ENCODE measurements at places on chromosomes 4 and X.

DNA sequence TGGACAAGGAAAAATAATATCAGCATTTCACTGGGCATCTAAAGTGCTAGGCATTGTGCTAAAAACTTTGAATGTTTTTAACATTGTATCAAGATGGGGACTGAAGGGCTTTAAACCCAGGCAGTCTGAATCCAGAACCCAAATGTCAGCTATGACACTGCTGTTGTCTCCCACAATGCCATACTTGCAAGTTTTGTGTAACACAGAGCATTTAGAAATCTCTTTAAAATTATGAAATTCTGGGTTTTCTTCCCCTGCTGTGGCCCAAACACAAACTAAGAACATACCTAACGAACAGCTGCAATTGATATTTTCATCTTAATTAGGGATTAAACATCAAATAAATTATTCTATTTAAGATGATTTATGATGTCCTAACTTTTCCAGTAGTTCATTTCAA lies 66.8 kb upstream of the LSM6 start:
- no peak for DNase-seq

DNA sequence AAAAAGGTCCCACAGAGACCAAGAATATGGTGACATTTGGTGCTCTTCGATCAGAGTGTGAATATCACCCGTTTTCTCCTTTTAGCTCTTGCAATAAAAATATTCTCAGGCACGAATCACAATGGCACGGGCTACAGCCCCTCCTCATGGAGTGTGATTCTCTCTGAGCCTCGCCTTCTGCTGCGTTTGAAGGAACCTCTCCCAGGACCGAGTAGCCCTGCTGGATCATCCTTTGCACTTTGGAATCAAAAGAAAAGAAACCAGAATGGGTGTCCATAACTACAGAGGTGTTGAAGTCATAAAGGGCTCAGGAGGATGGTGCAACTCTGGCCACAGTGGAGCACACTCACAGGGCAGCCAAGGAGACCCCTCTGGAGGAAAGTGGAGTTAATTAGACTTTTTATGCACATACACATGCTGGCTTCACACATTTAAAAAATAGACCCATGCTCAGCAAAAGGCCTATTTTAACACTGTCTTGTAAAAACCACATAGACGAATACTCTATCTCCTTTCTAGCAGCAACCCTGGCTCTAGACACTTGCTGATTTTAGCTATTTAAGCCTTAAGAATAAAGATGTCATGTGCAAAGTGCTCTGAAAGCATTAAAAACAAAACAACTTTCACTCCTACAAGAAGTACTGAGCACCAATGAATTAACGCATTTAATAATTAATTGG lies 19.1 kb downstream of the MAML3 start:
- DNase-seq: no peak

DNA sequence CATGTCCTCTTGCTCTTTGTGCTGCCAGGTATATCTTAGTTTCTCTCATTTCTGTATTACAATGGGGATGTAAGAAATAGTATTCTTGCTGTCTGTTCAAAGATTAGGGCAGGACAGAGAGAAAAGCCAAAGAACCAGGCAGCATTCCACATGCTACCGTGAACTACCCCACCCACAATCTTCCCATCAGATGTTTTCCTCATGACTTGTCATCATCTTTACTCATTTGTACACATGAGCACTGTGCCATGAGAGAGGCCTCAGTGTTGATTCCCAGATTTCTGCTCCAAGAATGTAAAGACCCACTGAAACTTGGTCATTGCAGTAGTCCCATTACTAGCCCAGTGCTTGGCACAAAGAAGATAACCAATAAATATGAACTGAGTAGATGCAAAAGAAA lies 354.6 kb upstream of the RASGEF1B start:
- no peak for DNase-seq

DNA sequence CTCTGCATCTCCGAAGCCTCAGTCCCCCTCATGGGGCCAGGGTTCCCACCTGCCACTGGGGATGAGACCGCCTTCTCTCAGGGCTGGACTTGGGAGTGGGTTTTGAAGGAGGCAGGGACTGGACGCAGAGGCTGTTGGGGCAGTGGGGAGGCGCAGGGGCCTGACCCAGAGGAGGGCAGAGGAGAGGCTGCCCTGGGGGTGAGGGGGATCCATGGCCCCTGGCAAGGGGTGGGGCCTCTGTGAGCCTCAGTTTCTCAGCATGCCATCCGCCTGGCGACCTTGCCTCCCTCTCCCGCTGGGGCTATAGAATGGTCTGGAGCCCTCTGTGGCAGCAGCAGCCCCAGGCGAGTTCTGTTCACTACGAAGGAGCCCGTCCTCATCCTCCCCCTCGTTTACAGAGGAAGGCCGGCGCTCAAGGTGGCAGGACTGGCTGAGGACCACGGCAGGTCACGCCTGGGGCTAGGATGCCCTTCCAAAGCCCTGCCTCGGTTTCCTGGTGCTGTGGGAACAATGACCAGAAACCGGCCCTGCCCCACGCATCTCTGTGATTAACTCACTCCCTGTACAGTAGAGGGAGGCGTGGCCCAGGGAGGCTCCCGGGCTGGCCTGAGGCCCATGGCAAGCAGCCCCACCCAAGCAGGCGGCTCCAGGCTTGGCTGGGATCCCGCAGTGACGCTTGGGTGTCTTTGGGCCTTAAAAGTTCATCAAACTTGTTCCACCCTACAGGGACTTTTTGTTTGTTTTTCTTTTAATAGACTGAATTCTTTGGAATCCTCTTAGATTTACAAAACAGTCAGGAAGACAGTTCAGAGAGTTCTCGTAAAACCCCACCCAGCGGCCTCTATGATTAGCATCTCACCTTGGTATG lies 16.0 kb upstream of the SH3TC1 start:
- no peak for DNase-seq

DNA sequence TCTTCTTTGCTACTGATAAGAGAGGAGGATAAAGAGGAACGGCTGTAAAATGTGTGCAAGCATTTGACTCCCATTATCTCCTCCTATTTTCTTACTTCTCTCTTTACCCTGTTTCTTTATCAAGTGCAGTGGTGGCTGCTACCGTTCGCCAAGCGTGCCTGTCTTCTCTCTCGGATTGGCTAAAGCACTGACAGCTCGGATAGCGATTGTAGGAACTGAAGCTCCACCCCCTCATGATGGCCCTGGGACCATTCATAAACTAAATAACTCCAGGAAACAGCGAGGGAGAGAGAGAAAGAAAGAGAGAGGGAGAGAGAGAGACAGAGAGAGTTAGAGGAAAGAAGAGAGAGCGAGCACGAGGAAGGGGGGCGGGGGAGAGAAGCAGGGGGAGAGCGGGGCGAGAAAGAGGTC lies 305 bp upstream of the MAB21L2 start:
- no peak for DNase-seq

- DNase-seq: no peak
Observed at GRCh38 chr4:28469387-28469786, 1608.7 kb downstream of the STIM2 start.
